ENCODE measurements at places on chromosomes 4 and X.

- DNase-seq, result no peak
These were observed 80.9 kb downstream of the IL21 start for GRCh38 chr4:122539861-122540465.

DNA sequence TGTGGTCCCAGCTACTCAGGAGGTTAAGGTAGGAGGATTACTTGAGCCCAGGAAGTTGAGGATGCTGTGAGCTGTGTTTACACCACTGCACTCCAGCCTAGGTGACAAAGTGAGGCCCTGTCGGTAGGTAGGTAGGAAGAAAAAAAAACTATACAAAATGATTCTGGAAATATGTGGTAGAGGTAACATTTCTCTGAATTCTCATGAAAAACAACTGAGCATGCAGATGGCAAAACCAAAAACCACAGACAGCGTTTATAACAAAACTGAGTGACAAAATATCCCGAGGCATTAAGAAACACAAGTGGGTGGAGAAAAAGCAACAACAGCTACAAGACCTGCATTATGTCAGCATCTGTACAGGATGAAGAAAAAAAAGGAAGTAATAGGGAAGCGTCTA, 211.7 kb downstream of the DLG3 start:
- no peak for DNase-seq

GRCh38 chr4:94603170-94603747, 151.5 kb downstream of the PDLIM5 start:
- DNase-seq, result no peak

GRCh38 chr4:117560329-117560728, 474.0 kb upstream of the NDST3 start:
- DNase-seq, result no peak

GRCh38 chrX:149717803-149718202, 5.9 kb downstream of the MAGEA11 start:
- no peak for DNase-seq

DNA sequence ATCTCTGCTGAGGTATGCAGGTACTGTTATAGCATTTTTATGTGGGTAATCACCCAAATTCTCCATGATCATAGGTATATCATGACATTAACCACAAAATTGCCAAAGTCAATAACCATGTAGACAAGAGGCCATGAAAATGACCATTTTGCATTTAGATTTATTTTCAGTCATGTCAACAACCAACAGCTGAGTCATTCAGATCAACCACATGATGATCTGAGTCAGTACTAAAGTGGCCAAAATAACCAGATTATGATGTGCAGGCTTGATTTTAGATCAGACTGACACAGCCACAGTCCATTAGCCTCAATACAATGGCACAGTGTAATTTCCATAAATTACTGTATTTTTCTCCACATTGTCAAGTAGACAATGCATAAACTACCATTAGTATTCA, 240.5 kb downstream of the GRIA3 start:
- DNase-seq, result no peak

DNA sequence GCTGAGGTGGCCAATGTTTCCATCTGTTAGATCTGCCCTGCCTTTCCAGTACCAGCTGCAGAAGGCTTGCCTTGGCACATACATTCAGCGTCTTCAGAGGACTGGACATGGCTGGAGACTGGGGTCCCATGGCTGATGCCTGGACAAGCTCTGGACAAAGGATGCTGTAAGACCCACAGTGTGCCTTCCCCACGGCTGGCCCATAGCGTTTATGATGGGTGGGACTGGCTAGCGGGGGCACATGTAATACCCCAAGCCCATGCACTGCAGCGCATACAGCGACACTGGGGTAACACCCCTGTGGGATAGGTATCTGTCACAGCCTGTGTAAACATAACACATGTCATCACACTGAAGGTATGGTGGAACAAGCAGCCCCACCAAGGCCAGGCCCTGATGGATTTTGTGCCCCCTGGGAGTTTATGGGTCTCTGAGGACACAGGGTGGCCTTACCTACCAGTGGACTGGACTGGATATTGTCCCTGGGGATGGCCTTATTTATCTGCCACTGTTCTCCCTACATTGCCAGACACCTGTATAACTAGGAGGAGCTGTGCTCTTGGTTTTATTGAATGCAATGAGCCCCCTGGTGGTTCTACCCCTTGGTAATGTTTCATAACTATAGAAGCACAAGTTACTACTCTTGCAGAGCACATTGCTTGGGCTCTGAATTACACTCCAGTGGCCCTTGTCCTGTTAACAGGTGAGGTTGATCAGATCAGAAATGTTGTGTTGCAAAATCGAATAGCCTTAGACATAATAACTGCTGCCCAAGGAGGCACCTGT, 34.3 kb upstream of the TACR3 start:
- DNase-seq, result no peak

DNA sequence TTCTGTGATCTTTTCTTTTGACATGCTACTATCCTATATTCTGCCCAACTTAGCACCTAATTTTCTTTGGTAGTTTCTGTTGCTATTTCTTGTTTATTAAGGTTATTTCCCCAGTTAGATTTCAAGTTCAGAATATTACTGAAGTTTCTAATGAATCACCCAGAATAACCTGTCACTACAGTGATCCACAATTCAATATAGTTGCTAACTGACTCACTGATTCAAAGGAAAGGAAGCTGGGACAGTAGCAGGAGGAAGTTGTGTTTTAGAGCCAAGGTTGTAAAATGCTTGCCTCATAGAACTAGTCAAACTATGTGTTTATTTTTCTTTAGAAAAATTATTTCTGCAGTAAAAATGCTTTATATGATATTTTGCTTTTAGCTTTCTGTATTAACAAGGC, 37.4 kb downstream of the PAK3 start:
- DNase-seq, result no peak

DNA sequence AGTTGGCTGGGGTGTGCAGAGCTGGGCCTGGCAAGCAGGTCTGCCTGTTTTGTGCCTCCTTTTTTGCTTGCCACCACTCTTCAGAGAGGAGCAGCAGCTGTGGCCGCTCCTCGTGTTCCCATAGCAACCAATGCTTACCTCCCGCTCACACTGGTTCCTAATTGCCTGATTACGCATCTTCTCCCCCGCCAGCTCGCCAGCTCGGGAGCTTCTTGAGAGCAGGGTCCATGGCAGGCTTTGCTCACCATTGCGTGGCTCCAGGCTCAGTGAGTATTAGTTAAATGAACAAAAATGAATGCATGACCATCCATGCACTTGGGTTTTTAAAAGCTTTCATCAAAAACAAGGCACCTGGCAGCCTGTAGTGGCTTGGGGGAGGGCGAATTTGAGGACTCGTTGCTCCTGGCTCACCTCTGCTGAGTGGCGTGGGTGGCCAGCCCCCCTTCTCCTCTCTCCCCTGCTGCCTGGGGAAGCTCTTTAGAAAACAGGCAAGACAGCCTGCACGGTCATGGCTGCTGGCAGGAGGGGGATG, 14.2 kb upstream of the PJA1 start:
- DNase-seq, result no peak

- no peak for DNase-seq
These were observed 5.7 kb downstream of the SPON2 start for GRCh38 chr4:1166509-1167243.

GRCh38 chr4:116702949-116703348, 382.4 kb downstream of the TRAM1L1 start:
- DNase-seq, result no peak

DNA sequence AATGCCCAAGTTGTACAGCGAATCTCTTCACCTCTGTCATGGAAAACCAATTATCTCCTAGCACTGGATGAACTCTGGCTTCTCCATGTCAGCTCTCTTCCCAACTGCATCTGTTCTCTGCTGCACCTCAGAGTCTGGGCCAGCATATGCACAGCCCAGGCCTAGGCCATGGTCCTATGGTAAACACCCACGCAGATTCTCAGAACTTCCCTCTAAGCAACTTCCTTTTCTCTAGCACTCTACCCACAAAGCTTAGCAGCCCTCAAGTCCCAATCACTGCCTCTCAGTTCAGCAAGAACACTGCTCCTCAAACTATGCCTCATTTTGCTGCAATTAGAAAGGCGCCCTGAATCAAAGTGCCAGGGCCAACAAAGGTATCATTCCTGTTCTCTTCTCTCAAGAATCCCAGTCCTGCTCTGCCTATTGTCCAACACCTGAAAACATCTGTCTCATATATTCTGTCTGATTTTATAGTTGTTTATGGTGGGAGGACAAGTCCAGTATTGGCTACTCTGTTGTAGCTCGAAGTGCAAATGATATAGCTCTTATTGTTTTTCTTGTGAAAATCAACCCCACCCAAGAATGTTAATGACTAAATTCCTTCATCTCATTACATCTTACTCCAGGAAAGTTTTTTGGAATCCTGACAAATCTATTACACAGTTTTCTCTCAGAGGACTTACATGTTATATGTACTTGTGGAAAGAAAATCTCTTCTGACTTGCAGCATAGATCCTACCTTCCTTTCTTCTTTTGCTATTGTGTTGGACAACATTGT, 85.4 kb downstream of the DCHS2 start:
- DNase-seq, result no peak

GRCh38 chr4:145299380-145300076, 119.1 kb upstream of the OTUD4 start:
- peak; percentile 60 for DNase-seq

DNA sequence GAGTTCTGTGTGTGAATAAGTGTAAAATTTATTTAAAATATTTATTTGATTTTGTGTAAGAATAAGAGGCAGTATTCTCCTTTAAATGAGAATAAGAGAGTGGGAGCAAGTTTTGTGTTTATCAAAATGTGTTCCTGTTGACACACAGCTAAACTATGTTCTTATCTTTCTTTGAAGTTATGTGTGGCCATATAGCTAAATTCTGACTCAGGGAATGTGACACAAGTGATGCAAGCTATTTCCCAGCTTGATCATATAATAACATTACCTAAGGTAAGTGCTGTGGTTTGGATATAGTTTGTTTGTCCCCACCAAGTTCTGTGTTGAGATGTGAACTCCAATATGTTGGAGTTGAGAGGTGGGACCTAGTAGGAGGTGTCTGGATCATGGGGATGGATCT, 740.0 kb upstream of the IGFBP7 start:
- no peak for DNase-seq

GRCh38 chr4:182102576-182102975, 140.6 kb upstream of the TENM3 start:
- no peak for DNase-seq

GRCh38 chrX:40169193-40170101, 71.7 kb upstream of the BCOR start:
- peak; percentile 81 for DNase-seq

DNA sequence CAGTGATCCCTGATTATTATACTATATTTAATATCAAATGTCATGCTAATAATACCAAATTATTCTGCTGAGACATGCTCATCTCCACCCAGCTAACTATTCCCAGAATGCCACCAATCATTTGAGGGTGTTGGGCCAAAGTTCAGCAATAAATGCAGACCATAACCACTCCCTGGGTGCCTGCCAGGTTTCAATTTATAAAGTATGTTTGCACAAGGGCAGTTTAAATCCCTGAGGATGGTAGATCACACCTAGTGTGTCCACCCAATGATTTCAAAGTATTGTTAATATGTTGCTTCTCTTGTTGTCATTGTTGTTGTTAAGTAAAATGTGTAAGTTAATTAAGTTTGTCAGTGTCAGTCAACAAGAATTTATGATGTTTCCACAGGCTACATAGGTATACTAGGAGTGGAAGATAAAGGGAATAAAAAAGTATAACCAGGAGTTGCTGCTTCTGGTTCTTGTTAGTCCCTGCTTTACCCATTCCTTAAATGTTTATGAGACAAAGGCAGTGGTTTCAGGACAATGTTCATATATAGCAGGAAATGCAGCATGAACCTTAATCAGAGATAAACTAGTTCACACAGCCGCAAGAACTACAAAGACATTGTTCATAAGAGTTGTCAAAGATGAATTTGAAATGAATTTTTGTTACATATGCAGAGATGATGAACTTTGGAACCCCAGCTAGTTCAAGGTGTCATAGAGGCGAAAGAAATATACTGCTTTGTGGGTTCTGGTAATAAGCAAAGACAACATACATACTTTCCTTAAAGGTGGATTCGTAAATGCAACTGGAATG, 25.5 kb downstream of the HPGD start:
- DNase-seq, result no peak

DNA sequence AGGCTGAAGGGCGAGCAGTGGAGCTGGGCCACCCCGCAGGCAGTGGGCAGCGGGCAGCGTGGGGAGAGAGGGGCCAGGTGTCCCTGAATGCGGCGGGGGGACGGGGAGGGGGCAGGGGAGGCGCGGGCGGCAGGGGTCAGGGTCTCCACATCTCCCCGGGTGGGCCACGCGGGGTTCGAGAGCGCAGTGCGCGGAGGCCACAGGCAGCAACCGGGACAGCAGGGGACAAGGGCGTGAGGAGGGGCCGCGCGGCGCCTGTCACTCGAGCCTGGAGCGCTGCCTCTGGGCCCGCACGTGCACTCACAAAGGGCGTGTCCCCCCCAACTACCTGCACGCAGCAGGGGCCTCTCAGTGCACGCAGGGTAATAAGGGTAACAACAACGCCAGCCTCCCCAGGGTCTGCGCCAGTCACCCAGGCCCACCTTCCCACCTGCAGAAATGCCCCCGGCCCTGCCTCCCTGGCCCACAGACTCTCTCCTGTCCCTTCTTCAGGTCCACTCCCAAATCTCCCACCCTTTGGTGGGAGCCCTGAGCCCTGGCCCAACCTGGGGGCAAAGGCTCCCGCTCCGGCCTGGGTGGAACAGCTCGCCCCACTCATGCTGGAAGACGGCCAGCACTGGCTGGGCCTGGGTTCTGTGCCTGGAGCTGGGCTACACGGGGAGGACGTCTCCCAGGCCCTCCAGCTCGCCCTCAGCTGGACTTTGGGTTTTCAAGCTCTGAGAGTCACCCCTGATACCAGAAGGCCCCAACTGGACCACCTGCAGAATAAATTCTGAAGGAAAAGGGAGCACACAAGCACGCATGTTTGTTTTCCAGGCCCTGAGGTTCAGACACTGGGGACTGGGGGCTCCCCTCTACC, 53.2 kb downstream of the ZFYVE28 start:
- no peak for DNase-seq

- no peak for DNase-seq
These were observed 6.8 kb downstream of the NKX6-1 start for GRCh38 chr4:84492290-84492689.

- DNase-seq, result no peak
These were observed 840.6 kb downstream of the NLGN4X start for GRCh38 chrX:5388087-5388486.

- DNase-seq, result no peak
These were observed 161.2 kb downstream of the TENM3 start for GRCh38 chr4:182404376-182404775.

DNA sequence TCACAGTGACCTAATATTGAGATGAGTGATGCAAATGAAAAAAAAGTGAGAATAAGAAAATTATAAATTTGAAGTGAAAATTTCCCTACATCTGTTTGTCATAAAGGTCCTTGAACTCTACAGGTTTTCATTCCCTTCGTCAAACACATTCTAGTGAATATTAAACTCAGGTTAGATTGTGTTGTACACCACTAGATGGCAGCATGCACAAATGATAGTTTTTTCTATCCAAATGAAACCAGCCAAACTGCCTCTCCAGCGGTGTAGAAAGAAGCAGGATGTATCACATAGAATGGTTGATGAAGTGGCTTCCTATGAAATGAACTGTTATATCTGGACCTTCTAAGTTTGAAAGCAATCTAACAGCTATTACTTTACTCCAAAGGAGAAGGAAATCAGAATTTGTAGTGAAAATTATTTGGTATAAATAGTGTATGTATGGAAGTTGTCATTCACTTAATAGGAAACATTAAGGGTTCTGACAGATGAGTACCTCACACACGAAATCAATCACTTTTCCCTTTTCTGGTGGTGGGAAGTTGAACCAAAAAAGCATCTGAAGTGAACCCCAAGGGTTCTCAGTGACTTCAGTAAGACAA, 382.7 kb downstream of the UNC5C start:
- DNase-seq, result no peak

- no peak for DNase-seq
These were observed 219.1 kb downstream of the GC start for GRCh38 chr4:71564775-71565174.

- DNase-seq, result no peak
These were observed 196.5 kb upstream of the SLC7A11 start for GRCh38 chr4:138438608-138439007.

Data from CD8-positive, alpha-beta T cell (primary cell).